ENCODE measurements at places on chromosomes 1 and 21.

DNA sequence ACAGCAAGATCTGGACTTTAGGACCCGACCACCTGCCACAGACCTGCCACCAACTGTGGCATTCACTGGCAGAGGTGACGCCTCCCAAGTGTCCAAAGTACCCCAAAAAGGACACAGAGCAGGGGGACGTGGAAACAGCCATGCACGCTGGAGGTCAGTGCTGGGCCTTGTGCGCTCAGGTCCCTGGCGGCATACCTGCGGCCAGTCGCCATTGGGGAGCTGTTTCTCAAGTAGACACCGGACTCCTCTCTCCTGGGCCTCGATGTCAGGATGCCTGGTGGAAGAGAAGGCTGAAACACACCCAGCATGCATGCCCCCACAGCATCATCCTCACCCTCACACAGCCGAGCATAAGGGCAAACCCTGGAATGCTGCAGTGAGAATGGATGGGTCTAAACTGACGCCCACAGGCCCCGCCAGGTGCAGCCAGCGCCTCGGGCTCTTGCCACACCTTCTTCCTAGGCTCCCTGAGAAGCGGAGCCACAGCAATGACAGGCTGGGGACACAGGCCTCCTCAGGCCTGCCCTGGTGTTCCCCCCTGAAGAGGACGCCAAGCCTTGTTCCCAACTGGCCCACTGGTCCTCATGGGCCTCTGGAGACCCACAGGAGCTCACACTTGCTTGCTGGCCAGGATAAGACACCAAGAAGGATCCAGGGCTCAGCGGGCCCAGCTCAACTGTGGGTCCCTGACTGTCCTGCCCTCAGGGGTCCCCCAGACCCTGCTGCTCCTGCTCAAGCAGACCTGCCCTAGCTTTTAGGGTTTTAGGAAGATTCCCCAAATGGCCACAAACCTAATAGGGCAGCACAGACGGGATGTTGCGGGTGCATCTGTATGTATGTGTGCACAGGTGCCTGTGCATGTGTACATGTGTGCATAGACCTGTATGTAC, 7.7 kb upstream of the SPATC1L start:
- no peak for DNase-seq

GRCh38 chr21:15967661-15968060, 237.9 kb downstream of the USP25 start:
- no peak for DNase-seq

GRCh38 chr1:14746393-14746792, 147.9 kb downstream of the KAZN start:
- DNase-seq = no peak

- no peak for DNase-seq
Observed at GRCh38 chr1:2060535-2060934, 10.3 kb downstream of the PRKCZ start.

GRCh38 chr21:34320011-34320410, 43.8 kb upstream of the KCNE2 start:
- DNase-seq = no peak

DNA sequence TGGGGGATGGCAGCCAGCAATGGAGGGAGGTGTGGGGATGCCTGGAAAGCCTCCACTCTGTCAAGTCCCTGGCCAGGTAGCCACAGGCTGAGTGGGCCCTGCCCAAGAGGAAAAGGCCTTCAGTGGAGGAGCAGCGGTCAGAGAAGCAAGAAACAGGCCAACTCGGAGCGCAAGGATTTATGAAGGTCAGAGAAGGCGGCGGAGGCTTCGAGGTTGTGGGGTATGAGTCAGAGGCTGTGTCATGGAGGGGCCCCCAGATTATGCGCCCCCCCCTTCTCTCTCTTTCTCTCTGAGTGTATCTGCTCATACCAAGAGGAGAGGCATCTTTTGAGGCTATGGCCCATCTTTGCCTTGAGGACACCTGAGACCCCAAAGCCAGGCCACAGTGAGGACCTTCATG, 99.5 kb downstream of the CASZ1 start:
- DNase-seq = no peak

GRCh38 chr1:182092336-182092735, 30.8 kb upstream of the ZNF648 start:
- DNase-seq = no peak

- DNase-seq = no peak
Observed at GRCh38 chr1:162670928-162671663, 38.8 kb downstream of the DDR2 start.

GRCh38 chr1:54248966-54249365, 49.0 kb downstream of the MRPL37 start:
- DNase-seq = no peak

DNA sequence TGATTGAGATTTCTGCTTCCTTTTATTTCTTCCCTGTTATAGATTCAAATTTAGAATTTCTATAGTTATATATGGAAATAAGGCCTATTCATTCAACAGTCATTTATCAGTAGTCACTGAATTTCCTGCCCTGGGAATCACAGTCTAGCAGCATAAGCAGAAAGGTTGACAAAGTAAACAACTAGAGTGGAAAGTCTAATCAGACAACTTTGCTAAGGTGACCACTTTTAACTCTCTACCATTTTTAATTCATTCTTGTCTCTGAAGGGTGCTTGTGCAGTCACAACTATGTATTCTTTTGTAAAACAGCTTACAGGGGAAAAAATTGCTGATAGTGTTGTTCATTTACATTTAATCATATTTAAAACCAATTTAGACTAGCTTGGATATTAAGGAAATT, 66.1 kb upstream of the PLA2G4A start:
- no peak for DNase-seq

DNA sequence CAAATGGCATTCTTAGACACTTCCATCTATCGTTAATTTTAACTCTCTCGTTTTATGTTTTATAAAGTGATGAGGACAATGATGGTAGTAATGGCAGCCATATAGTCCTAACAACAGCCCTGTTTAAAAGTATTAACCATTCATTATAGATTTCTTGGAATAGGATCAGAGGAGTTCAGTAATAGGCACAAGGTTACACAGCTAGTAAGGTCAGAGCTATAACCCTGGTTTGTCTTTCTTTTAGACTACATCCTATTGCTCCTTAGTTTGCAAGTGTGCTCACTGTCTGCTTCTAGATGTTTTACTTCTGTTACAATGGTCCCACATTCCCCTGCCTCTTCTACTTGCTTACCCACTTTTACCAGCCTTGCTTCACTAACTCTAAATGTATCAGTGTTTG, 50.9 kb downstream of the TLCD4 start:
- no peak for DNase-seq

- DNase-seq = no peak
Observed at GRCh38 chr1:94669198-94669597, 127.6 kb upstream of the F3 start.

GRCh38 chr1:163172596-163172995, 30.1 kb downstream of the RGS5 start:
- no peak for DNase-seq

DNA sequence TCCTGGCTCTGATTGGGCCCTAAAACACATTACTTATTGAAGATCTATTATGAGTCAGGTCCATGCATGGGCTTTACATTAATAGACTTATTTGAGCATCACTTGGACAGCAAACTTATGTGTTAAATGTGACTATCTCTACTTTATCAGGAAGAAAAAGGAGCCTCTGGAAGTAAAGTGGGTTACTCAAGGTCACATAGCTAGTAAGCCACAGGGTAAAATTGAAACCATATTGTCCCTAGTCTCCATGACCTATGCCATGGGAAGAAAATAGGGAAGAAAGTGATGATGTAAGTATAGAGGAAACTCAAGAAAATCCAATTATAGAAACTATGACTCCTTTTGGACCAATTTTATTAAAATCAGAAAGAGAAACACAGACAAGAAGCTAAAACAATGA, 555.3 kb downstream of the NUF2 start:
- DNase-seq = no peak

- no peak for DNase-seq
Observed at GRCh38 chr1:170864238-170864637, 71.1 kb upstream of the MROH9 start.

DNA sequence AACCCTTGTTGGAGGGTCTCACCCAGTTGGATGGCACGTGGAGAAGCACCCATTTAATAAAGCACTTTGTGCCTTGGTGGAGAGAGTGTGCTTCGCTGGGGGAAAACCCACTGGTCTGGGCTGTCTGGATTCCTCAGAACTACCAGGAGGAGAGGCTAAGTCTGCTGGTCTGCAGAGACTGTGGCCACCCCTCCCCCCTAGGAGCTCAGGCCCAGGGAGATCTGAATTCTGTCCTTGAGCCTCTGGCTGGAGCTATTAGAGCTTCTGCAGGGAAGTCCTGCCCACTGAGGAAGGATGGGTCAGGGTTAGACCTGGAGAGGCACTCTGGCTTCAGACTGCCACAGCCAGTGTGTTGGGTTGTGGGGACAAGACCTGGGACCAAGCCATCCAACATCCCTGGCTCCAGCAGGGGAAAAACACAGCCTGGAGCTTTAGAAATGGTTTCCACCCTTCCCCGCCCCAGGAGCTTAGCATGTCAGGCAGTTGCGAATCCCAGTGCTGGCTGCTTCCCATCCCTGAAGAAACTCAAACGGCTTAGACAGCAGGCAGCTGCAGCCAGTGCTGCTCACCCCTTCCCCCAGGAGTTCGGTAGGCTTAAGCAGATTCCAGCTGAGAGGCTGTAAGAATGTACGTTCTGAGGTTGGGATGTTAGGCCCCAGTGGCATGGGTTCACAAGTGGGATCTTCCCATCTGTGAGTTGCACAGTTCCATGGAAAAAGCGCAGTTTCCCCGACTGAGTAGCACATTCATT, 288.3 kb downstream of the TGFB2 start:
- DNase-seq = no peak

GRCh38 chr21:44000360-44000759, 11.7 kb upstream of the TRAPPC10 start:
- DNase-seq = no peak

DNA sequence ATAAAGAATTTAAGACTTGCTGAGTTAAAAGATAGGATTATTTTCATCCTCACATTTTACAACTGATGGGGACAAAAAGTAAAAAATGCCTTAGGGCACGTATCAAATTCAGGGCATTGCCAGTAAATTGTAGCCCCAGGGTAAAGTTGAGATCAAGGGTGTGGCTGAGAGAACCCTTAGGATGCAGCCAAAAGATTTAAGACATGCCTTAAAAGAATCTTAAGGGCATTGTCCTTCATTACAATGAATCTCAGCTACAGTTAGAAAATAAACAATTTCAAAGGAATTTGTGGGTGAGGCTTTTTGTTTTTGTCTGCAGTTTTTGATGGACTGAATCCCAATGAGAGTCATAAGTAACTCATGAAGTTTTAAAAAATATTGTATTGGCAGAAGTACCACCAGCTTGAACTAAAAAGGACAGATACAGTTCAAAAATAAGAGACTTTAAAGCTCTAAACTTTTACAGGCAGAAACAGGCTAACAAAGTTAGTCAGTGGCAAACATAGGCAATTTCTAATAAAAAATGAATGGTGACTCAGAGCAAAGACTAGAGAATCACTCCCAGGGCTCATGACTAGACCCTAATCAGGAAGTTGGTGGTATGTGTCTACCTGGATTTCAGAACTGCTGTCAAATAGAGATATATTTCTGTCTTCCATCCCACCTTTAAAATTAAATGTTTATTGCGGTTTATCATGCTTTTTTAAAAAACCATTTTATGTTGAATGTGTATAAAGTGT, 165.1 kb upstream of the SNX7 start:
- DNase-seq = no peak

DNA sequence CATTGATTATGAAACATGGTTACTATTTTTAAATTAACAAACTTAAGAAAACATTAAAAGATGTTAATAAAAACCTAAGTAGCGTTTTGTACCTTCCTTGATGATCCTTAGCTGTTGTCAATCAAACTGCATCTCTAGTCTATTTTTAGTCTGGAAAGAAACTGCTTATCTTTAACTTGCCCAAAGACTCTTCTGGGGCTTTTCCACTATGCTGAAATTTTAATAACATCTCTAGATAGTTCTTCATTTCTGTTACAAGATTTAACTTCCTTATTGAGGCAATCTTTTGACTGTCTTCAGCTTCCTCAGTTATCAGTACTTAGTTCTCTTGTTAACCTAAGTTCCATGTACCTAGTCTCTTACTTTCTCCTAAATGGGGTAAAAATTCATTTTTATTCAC, 135.9 kb upstream of the HMCN1 start:
- DNase-seq = no peak

- DNase-seq = no peak
Observed at GRCh38 chr1:38559446-38560165, 300.0 kb downstream of the RRAGC start.

GRCh38 chr1:233656687-233657086, 42.8 kb downstream of the KCNK1 start:
- no peak for DNase-seq

DNA sequence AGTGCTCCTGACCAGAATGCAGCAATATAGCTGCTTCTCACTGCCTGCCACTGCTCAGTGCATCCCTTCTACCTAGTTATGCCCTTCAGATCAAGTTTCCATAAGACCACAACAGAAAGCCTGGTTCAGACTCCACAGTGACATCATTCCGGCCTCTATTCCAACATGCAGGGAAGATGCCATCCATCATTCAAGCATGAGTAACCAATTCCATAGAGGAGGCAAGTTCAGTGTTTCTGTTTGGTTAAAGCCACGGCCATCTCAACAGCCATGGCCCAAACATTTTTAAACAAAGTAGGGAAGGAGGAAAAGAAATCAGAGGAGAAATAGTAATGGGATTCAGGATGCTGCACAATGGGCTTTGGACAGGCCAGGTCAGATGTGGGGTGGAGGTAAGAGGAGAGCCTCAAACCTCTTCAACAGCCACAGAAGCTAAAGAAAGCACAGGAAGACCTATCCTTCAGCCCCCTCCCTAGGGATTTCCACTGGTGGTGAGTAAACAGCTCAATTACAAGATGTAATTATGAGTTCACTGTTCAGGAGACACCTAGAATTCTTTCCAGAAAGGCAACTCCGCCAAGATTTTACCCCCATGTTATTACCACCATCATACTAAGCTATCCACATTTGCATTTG, 484.9 kb downstream of the SETD4 start:
- no peak for DNase-seq
